ENCODE measurements at places on chromosomes 12 and 14. TPM values are rescaled to one million over a fixed set of nuclear protein-coding genes. Genes with fewer than 3 reads are reported as not detected.

- peak; percentile 86 for DNase-seq
Observed at GRCh38 chr14:102323102-102323501, 3.6 kb downstream of the ZNF839 start.

DNA sequence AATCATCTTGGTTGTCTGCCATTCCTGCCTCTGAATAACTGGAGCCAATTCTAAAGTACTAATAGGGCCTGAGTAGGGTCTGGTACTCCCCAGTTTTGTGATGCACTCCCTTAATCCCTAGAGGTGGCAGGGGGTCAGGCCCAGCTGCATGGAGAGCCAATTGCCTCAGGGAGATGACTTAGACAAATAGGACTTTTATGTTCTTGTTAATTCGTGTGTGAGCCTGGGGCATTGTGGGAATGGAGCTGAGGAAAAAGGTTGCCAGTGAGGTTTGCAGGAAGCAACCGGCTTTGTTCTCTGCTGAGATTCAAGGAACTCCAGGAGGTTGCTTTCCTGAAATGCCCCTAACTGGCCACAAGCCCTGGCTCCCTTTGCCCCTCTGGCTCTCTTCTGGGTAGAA is 6.8 kb upstream of the DCD start:
- no peak for DNase-seq

GRCh38 chr12:104142543-104142942 is 4.5 kb upstream of the NFYB start:
- no peak for DNase-seq

GRCh38 chr14:75753696-75754095 is 92.7 kb downstream of the TTLL5 start:
- DNase-seq, result no peak

GRCh38 chr14:65840118-65840751 is 427.7 kb downstream of the FUT8 start:
- DNase-seq, result no peak

The RPL36AL gene
- total RNA-seq, result 188 TPM

The DHRS2 gene
- total RNA-seq, result 1.2 TPM
